CD4-positive, alpha-beta T cell treated with Interleukin-6 at 100 ng/mL for 8 hours (primary cell): ENCODE measurements at places on chromosomes 1 and 21.

DNA sequence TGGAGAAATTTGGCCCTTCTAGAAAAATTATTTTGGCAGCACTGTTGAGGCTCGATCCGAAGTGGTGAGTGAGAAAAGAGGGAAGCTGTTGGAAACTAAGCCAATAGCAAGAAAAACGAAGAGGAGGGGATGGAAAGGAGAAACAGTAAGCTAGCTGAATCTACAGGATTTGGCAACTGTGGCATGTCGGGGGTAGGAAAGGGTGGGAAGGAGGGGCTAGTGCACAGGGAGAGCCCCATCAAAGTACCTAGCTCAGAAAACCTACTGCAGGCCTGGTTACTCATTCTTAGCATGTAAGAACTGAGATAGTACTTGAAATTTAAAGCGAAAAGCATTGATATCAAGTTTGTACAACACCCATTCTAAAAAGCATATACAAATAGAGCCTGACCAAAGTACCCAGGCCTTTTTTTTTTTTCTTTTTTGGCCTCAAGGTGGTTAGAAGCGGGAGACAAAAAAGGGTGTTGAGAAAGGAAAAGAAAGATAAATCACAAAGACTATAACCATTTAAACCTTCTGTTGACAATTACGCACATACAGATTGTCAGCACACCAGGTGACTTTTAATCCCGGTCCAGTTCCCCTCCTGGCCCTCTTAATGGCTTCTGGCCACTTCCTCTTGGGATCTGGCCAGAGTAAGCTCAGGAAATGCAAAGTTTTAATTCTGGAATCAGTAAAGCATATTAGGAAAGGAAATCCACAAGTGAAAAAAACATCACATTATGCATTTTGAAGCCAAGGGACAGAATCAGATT is 50.4 kb downstream of the SLC16A1 start:
- DNase-seq, result no peak

- no peak for DNase-seq
Observed at GRCh38 chr1:42145764-42146625, 7.2 kb upstream of the GUCA2B start.

DNA sequence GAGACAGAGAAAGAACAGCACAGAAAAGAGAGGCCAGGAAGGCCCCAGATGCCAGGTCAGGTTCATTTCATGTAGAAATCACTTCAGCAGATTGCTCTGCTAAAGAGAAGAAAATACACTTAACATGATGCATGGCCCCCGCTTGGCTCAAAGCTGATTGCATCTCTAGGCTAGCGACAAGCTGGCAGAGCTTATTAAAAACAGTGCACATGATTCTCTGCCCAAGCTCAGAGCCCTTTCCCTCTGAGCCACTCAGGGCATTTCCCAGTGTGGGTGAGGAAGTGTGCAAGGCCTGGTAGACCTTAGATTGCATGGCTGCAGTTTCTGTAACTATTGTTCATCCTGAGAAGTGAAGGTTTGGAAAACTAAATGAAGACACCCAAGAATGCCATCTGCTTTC is 3.3 kb upstream of the CAPN9 start:
- no peak for DNase-seq

DNA sequence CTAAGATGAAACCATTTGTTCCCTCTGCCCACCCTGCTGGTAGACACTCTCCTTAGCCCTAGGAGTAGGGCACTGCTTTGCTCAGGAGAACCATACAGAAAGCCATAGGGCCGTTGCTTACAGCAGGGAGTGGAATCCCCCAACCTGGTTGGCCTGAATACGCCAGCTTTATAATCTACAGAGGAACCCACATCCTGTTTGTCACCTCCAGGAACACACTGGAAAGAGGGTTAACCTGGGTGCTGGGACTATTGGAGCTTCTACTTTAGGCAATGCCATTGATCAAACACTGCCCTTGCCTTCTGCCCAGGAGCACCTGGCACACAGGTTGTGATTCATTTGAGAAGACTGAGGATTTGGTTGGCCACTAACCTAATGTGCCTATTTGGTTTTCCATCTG is 124.8 kb downstream of the TNR start:
- no peak for DNase-seq

GRCh38 chr1:22380024-22380785 is 71.4 kb upstream of the ZBTB40 start:
- no peak for DNase-seq

GRCh38 chr21:29379517-29380054 is 80.9 kb downstream of the BACH1 start:
- DNase-seq, result no peak

GRCh38 chr1:28115267-28115666 is 26.9 kb upstream of the EYA3 start:
- peak; percentile 18 for DNase-seq

- no peak for DNase-seq
Observed at GRCh38 chr1:85898861-85899260, 190.6 kb upstream of the ZNHIT6 start.

DNA sequence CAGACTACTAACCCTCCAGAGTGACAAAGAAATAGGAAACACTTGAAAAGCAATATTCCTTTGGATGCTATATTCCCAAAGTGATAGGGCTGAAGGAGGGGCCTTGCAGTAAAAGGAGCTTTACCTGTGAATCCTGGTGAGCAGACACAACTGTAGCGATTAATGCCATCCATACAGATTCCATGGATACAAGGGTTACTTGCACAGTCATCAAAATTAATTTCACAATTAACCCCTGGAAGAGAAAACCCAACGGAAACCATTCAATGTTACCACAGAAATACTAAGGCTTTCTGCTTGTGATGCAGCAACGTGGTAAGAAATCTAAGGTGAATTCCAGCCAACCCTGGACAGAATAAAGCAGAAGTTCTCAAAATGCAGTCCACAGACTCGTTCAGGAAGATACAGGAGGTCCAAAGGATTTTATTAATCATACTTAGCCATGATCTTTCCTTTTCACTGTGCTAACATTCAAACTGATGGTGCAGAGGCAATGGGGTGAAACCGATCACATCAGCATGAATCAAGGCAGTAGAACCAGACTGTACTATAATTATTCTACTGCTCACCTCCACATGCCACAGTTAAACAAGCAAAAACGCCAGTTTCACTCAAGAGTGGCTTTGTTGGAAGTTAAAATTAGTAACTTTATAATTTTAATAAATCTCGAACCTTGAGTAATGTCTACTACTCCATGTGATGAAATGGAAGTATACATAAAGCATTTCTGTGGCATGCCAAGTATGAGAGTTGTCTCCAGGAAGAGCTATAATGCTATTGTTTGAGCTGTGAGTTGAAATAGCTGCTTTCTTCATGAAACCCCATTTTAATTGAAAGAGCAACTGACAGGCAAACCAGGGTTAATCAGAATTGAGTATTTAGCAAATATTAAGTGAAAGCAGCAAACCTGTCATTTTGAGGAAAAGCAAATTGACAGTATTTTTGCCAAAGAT is 63.2 kb upstream of the ADAM30 start:
- DNase-seq, result no peak

DNA sequence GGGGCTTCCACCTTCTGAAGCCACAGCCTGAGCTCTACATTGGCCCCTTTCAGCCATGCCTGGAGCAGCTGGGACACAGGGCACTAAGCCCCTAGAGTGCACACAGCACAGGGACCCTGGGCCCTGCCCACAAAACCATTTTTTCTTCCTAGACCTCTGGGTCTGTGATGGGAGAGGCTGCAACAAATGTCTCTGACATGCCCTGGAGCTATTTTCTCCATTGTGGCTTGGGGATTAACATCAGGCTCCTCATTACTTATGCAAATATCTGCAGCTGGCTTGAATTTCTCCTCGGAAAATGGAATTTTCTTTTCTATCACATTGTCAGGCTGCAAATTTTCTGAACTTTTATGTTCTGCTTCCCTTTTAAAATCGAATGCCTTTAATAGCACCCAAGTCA is 795.7 kb downstream of the LTN1 start:
- DNase-seq, result no peak

DNA sequence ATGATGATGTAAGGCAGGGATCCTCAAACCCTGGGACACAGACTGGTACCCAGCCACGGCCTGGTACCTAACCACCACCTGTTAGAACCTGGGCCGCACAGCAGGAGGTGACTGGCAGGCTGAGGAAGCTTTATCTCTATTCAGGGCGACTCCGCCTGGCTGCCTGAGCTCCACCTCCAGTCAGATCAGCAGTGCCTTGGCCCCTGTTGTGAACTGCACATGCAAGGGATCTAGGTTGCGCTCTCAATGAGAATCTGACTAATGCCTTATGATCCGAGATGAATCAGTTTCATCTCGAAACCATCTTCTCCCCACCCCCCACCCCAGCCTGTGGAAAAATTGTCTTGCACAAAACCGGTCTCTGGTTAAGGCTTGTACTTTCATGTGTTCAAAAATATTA is 4.2 kb downstream of the RNPC3 start:
- DNase-seq, result no peak

GRCh38 chr1:55035904-55036303 is 3.4 kb upstream of the PCSK9 start:
- no peak for DNase-seq

DNA sequence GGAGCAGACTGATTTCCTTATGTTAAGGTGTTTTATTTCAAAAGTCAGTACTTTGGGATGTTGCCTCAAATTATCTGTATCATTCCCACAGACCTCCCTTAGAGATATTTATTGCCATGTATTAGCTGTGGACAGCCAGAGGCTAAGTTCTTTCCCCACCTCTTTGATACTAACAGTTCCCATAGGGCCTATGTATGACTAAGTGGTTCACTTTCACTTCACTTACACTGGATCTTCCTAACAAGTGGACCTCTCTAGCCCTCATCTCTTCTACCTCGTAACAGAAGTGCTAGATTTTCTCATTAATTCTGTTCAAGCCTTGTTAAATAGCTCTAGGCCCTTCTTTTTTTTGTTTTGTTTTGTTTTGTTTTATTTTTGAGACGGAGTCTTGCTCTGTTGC is 6.2 kb downstream of the TRAF5 start:
- no peak for DNase-seq

DNA sequence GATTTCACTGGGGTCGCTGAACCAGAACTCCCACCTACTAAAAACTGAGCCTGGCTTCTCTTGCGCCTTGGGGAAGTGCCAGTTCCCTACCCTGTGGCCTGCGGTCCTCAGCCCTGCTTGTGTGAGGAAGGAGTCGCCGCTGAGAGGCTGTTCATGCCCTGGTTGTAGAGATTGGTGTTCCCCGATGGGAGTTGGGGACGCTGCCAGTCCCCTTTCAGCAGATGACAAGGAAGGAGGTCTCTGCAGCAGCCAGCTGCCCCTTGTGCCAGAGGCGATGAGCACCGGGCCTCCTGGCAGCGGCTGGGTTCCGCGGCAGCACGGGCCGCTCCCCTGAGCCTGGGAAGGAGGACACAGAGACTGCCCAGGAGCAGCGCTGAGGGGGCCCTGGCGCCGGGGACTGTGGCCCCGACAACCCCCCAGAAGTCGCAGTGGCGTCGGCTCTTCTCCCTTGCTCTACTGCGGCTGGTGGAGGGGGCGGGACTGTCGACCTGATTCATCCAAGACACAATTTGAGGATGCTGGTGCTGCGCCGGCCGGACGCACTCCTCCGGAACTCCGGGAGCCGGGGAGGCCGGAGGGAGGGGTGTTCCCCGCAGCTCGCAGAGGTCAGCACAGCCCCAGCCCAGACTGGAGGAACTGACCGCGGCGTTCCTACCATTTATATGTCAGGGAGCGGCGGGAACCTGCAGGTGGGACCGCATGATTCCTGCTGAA is 12.0 kb upstream of the ADORA3 start:
- no peak for DNase-seq

- DNase-seq, result no peak
Observed at GRCh38 chr1:219130366-219130935, 43.2 kb upstream of the LYPLAL1 start.

DNA sequence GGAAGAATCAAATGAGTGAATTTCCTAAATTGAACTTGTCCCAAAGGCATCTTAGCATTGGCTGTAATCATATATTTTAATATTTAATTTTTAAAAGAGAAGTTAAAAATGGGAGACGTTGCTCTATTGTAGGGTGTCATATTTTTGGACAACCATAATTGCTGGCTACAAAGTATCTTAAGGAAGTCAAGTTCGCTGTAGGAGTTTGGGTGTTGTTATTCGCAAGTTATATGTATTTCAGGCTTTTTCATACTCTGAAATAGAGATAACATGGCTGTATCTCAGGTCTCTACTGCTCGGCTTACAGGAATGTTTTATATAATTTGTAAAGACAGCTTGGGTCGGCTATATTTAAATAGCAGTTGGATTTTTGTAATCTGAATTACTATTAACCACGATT is 852 bp downstream of the TMEM50A start:
- DNase-seq, result no peak

- no peak for DNase-seq
Observed at GRCh38 chr1:59292562-59292961, 4.3 kb upstream of the FGGY start.

- no peak for DNase-seq
Observed at GRCh38 chr1:8809342-8809736, 8.1 kb downstream of the RERE start.

DNA sequence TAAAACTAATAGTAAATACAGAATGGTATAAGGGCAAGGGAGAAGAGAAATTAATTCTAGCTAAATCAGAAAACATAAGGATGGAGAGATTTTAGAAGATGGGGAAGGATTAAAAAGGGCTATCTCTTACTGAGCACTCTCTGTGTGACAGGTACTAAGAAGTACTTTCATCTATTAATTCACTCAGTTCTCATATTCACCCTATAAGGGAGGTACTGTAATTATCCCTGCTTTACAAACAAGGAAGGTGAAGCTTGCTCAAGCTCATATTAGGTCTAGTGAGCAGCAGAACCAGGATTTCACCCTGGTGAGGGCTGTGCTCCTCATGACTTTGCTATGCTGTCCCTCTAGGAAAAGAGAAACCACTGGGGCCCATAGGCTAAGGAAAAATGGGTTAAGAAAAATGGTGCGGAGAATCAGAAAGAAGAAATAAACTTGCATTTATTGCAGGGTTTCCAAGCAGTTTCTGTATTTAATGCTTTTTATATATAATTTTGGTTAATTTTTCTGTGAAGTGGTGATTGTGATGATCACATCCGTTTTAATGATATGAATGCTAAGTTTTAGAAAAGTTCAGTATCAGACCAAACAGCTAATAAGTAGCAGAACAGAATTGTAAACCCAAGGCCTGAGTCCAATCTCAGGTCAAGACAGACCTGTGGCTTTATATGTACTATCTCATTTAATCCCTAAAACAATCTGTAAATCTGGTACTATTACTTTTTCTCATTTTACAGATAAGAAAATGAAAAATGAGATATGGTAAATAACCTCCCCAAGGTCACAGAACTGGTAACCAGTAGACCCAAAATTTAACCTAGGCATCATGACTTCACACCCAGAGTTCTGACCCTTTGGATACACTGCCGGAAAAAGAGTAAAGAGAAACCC is 1.7 kb downstream of the PCNX2 start:
- no peak for DNase-seq
